ENCODE measurements at places on chromosomes 16 and 17. TPM values are rescaled to one million over a fixed set of nuclear protein-coding genes. Genes with fewer than 3 reads are reported as not detected.

The CHST5 gene
- total RNA-seq, result not detected

The GP2 gene
- total RNA-seq, result not detected

The CDRT15L2 gene
- not detected for total RNA-seq

The TBC1D3C gene
- not detected for total RNA-seq

The TP53TG3 gene
- not detected for total RNA-seq

The DHRS11 gene
- total RNA-seq, result 5.0 TPM

The ACAP1 gene
- total RNA-seq, result 2.1 TPM

The AIPL1 gene
- not detected for total RNA-seq

The PRSS27 gene
- 0.74 TPM for total RNA-seq
